ENCODE measurements at places on chromosomes 1 and 21. TPM values are rescaled to one million over a fixed set of nuclear protein-coding genes. Genes with fewer than 3 reads are reported as not detected.

RHD gene
- 0.50 TPM for total RNA-seq

ARMH1 gene
- total RNA-seq, result 29.7 TPM

RIIAD1 gene
- total RNA-seq, result 30.2 TPM

F13B gene
- 0.31 TPM for total RNA-seq

CYP4B1 gene
- 6.1 TPM for total RNA-seq

CD52 gene
- not detected for total RNA-seq

NBPF6 gene
- total RNA-seq, result 1.8 TPM
